Stimulated activated CD4-positive, alpha-beta T cell treated with anti-CD3 and anti-CD28 coated beads, Interleukin-2, amount 100 ng/mL, for 4 hours (primary cell): ENCODE measurements at places on chromosomes 6 and 20.

DNA sequence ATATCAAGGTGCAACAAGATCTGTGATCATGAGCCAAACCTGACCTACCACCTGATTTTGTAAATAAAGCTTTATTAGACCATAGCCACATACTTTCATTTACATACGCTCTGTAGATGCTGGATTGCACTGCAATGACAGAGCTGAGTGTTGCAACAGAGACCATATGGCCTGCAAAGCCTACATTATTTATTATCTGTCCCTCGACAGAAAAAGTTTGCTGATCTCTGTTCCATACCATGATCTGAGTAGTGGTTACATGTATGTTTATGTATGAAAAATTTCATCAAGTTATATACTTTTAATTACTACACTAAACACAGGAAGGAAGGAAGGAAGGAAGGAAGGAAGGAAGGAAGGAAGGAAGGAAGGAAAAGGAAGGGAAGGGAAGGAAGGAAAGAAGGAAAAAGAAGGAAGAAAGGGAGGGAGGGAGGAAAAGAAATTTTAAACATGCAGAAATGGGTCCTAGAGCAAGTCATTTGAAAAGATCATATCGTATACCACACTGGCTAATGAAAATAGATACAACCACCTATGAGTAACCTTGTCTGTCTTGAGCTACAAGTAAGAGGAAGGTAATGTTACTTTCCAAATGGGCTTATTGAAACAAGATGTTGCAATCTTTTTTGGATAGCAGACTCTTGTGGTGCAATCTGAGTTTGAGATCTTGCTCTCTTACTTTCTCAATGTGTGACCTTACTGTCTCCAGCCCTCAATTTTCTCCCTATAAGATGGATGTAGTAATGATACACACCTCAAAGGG lies 441.0 kb downstream of the KIF16B start:
- DNase-seq, result no peak

DNA sequence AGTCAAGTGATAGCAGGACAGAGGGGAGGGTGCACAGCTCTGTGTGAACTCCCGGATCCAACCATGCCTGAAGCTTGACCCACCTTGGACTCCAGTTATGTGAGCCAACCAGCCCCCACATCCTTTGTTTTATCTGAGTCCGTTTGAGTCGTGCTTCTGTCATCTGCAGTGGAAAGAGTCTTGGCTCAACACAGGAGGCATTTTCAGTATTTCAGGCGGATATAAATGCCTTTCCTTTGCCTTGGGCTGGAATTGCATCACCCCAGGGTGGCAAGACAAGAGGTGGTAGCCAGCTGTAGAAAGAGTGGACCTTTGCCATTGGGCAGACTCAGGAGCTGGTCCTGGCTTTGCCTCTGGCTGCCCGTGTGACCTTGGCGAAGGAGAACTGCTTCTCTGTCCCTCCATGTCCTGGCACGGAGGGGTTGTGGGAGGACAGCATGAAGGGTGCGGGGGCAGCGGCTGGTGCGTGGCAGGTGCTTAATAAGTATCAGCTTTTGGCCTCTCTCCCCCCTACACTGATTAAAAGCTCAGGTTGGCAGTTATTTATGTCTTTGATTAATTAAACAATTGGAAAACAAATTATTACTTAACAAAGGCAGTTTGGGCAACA lies 42.6 kb upstream of the APCDD1L start:
- no peak for DNase-seq

- no peak for DNase-seq
These were observed 336.7 kb upstream of the PRND start for GRCh38 chr20:4384961-4385360.

DNA sequence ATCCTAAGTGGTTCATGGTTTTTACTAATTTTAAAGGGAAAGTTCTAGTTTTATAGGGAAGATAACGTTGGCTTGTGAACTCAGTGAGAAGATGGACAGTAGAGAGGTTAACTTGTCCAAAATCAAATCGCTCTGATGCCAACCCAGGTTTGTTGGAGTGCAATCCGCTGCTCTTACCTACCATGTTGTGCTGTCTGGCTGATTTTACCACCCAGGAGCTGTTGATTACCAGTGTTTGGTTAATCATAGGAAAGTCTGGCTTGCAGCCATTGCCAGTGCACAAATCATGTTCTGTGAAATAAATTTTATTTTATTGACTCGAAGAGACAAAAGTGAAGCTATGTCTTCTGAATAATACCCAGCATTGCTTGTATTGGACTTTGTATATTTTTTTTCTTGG lies 92.4 kb downstream of the PLCB4 start:
- no peak for DNase-seq

DNA sequence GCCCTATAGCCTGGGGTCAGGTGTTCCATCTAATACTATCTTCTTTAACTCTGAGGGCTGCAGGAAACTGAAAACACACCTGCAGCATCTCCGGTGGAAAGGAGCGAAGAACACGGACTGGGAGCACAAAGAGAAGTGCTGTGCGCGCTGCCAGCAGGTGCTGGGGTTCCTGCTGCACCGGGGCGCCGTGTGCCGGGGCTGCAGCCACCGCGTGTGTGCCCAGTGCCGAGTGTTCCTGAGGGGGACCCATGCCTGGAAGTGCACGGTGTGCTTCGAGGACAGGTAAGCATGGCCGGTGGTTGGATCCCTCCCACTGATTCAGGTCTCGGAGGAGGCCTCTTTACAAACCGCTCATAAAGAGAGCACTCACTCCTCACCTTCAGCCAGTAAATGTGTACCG lies 15.5 kb downstream of the SYTL3 start:
- DNase-seq, result no peak

- no peak for DNase-seq
These were observed 712.0 kb upstream of the NRSN1 start for GRCh38 chr6:23414051-23414445.

- no peak for DNase-seq
These were observed 364.3 kb upstream of the ID4 start for GRCh38 chr6:19472850-19473249.

GRCh38 chr6:149950423-149950822 lies 8.6 kb downstream of the ULBP2 start:
- DNase-seq, result no peak

DNA sequence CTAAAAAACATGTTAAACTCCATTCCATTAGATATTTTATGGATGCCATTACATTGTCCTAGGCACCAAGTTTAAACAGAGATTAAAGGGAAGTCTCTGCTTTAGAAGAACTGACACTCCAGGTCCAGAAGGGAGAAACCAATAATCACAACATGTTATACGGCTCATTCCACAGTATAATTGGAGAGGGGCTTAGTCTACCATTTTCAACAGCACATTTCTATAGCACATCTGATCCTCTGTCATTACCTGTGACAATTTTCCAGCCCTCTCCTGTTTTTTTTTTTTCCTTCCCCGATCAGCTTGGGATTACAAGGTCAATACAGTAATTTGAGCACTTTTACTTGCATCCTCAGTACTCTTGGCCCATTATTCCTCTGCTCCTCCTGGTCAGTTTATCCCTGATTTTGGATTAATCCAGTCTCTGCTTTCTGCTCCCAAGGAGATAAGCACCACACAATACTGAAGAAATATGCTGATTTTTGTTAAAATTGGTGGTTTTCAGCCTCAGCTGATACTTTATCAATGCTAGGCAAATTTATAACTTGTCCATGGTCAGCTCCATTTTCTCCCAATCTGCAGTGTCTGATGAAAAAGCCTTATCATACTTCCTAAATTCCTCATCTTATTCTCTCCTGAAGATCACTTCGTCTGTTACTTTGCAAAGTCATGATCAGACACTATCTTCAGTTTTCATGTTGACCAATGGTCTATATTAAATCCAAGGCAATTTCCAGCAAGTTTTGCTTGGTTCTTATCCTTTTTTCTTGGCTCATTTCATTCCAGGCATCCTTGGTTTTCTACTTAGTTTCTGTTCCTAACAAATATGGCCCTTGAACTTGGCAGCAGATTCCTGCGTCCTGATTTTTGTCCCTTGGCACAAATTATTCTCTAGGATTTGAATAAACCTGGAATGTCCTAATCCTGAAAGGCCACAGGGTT lies 30.8 kb upstream of the SYNCRIP start:
- DNase-seq, result no peak

DNA sequence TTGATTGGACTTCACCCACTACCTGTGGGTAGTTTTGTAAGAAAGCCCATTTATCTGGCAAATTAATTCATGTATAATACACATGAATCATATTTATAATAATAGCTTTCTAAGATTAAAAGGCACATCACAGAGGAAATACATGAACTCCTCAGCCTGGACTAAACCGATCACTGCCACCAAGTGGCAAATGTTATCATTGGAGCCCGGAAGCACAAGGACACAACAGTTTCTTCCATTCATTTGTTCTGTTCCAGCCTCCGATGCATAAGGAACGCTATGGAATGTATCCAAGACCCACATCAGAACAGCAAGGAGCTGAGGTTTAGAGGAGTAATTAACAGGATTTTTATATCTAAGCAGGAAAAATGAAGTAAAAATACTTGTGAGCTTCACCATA lies 13.9 kb upstream of the IPCEF1 start:
- no peak for DNase-seq

- DNase-seq, result peak; percentile 21
These were observed 47.1 kb downstream of the MCUR1 start for GRCh38 chr6:13767121-13767808.

GRCh38 chr20:25310268-25310920 lies 62.5 kb downstream of the PYGB start:
- DNase-seq, result peak; percentile 26

GRCh38 chr20:38831049-38831691 lies 25.7 kb downstream of the PPP1R16B start:
- DNase-seq, result no peak

GRCh38 chr6:22878706-22879105 lies 309.3 kb downstream of the HDGFL1 start:
- DNase-seq, result no peak

DNA sequence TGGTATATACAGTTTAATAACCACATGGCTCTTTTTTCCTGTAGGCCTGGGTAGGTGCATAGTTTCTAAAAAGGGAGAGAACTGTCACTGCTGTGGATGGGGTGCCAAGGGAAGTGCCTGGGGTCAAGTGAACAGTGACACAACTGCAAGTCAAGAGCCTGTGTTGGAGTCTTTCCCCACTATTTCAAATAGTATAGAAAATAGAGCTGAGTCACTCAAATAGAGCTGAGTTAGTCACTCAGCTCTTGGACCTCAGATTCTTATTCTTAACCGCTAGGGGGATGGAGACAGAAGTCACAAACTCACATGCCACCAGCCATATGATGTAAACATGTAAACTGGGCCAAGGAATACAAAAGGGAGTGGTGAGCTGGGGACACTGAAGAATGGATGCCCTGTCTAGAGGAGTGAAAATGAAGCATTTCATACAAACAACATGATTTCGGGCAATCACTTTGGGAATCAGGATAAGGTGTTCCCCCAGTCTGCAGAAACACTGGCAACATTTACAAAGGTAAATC lies 2.1 kb downstream of the NQO2 start:
- no peak for DNase-seq

- no peak for DNase-seq
These were observed 78.3 kb downstream of the ZDHHC14 start for GRCh38 chr6:157459327-157459726.

DNA sequence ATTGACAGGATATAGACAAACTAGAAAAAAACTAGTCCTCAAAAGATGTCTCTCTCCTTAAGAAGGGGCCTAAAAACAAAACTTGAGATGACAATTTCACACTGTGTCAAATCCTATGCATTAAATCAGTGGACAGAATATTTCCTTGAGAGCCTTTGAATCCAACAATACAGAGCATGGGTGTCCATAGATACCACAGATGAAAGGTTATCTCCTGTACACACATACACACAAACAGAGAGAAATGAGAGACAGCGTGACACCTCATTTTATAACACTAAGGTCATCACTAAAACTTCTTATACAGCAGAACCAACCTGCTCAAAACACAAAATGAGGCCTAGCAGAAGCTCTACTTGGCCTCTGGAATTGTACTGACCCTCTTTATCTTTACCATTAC lies 55.5 kb downstream of the MAP7 start:
- DNase-seq, result no peak

- no peak for DNase-seq
These were observed 113.7 kb upstream of the F13A1 start for GRCh38 chr6:6434151-6434550.

DNA sequence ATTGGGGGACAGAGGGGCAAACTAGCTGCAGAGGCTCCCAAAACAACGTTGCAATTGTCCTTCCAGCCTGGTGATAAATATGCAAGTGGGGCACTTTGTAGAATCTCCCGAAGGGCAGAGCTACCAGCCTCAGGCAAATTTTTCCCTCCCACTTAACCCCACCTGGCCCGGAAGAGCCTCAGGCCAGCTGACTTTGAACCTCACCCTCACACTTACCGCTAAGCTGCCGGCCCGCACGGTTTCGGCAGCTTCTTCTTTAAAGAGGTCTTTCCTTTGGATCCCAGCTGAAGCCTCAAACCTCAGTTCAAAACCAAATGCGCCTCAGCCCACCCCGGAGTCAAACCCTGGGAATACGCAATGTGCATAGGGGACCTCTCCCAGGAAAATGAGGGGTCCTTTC lies 2.5 kb downstream of the OVOL2 start:
- DNase-seq, result no peak

DNA sequence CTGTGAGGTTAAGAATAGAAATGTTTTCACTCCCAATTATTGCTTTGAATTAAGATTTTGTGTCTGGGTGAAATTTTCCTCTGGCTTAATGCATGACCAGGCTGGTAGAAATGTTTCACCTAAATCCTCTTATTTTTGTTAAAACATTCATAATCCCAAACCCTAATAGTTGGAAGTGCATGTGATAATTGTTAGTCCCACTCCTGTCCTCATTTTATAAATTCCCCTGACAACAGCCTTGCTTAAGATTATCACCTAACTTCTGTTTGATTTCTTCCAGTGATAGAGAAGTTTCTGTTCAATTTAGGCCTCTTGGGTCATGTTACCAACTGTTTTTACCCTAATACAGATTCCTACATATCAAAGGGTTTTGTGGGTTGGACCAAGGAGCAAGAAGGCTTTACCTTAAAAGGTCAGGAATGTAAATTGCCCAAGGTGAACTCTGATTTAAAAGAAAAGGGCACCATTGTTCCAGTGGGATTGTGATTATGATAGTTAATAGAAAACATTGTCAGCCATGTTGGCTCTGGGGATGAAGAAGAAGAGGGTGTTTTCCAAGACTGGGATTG lies 158.7 kb upstream of the CENPW start:
- DNase-seq, result no peak

DNA sequence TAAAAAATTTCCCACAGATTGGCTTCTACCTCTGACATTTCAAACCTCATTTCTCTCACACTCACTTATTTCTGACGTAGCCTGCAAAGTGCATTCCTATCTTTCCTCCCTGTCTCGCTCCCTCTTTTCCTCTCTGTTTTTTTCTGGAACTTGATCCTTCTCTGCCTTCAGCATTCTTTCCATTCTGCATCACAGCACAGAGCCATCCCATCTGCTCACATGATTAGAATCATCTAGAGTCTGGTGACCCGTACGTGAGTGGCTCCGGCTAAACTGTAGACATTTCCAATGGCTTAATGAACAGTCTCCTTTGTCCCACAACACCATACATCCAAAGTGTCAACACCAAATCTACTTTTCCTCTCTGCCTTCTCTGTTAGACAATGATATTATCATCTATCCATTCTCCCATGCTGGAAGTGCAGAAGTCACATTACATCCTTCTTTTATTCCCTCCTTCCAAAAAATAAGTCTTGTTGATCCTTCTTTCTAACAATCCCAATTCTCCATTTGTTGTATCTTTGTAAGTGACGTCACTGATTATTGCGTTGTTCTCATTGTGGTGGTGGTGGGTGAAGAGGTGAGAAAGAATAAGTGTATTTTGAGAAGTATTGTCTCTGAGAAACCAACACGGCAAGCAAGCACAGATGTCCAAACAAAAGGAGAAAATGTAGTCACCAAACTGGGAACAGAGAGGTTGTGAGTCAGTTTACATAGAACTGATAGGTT lies 41.6 kb downstream of the OPRM1 start:
- no peak for DNase-seq
